ENCODE measurements at places on chromosomes 4 and X. TPM values are rescaled to one million over a fixed set of nuclear protein-coding genes. Genes with fewer than 3 reads are reported as not detected.
A peak's percentile ranks its signal among the peaks of the same experiment; 100 is the strongest.

DNA sequence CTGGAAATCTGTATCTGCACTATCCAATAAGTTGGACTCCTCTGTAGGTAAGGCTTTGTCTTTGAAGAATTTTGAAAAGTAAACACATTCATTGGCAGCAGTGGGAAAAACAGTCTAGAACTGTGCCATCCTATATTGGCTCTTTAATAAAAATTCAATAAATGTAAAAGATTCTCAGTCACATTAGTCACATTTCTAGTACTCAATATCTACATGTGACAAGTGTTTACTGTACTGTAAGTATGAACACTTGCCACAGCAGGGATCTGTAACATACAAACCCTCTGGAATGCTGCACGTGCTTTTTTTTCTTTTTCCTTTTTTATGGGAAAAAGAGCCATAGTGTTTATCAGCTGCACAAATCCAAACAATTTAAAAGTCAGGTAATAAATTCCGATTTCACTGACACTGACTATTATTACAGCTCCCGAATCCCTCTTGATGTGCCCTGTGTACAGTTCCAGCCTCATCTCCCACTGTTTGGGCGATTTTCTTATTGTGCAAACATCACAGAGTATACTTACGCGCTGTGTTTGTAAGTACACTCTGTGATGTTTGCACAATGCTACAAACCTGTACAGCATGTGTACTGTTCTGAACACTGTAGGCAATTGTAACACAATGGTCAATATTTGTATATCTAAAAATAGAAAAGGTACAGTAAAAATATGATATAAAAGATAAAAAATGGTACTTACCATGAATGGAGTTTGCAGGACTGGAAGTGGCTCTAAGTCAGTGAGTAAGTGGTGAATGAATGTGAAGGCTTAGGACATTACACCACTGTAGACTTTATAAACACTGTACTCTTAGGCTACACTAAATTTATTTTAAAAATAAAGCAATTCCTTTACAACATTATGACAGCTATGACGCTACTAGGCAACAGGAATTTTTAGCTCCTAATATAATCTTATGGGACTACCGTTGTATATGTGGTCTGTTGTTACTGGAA, 8.7 kb downstream of the PYURF start:
- H3K27me3 ChIP-seq, result no peaks in the 10 kb centered on the region
- DNase-seq, result no peak
- peaks cover 6% of the 10 kb centered on the region for H3K4me1 ChIP-seq
- H3K4me3 ChIP-seq, result no peak overlapping the region
- no peak overlapping the region for H3K27ac ChIP-seq

GRCh38 chr4:40514497-40514951, 115.1 kb downstream of the RBM47 start:
- no peaks in the 10 kb centered on the region for H3K27me3 ChIP-seq
- no peaks in the 10 kb centered on the region for H3K36me3 ChIP-seq
- H3K4me3 ChIP-seq, result peak overlapping the region; percentile 40
- peak; percentile 87 for DNase-seq
- peak overlapping the region; percentile 87 for H3K27ac ChIP-seq

DNA sequence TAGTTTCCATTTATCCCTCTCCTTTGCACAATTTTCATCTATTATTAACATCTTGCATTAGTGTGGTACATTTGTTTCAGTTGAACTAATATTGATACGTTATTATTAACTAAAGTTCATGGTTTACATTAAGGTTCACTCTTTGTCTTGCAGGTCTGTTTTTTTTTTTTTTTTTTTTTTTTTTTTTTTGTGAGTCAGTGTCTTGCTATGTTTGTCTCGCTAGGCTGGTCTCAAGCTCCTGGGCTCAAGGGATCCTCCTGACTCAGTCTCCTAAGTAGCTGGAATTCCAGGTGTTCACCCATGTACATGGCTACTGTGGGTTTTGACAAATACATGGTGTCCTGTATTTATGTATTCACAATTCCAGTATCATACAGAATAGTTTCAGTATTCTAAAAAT, 6.8 kb downstream of the TBC1D19 start:
- H3K4me1 ChIP-seq, result no peaks in the 10 kb centered on the region
- no peaks in the 10 kb centered on the region for H3K27me3 ChIP-seq
- no peak for DNase-seq
- H3K27ac ChIP-seq, result no peak overlapping the region
- no peaks in the 10 kb centered on the region for H3K36me3 ChIP-seq

- no peak overlapping the region for H3K27ac ChIP-seq
- no peaks in the 10 kb centered on the region for H3K27me3 ChIP-seq
- no peak overlapping the region for H3K4me3 ChIP-seq
- H3K36me3 ChIP-seq, result no peaks in the 10 kb centered on the region
- no peaks in the 10 kb centered on the region for H3K4me1 ChIP-seq
Observed at GRCh38 chr4:132267321-132267720, 881.8 kb upstream of the PCDH10 start.

- H3K27me3 ChIP-seq, result no peaks in the 10 kb centered on the region
- no peak for DNase-seq
- peaks cover 28% of the 10 kb centered on the region for H3K4me1 ChIP-seq
- no peak overlapping the region for H3K4me3 ChIP-seq
- H3K36me3 ChIP-seq, result no peaks in the 10 kb centered on the region
Observed at GRCh38 chrX:7112071-7112470, 35.4 kb upstream of the STS start.

- H3K27me3 ChIP-seq, result no peaks in the 10 kb centered on the region
- no peak overlapping the region for H3K4me3 ChIP-seq
- DNase-seq, result no peak
- H3K27ac ChIP-seq, result no peak overlapping the region
- no peaks in the 10 kb centered on the region for H3K36me3 ChIP-seq
- no peaks in the 10 kb centered on the region for H3K4me1 ChIP-seq
Observed at GRCh38 chr4:152831416-152831815, 51.7 kb downstream of the ARFIP1 start.

DNA sequence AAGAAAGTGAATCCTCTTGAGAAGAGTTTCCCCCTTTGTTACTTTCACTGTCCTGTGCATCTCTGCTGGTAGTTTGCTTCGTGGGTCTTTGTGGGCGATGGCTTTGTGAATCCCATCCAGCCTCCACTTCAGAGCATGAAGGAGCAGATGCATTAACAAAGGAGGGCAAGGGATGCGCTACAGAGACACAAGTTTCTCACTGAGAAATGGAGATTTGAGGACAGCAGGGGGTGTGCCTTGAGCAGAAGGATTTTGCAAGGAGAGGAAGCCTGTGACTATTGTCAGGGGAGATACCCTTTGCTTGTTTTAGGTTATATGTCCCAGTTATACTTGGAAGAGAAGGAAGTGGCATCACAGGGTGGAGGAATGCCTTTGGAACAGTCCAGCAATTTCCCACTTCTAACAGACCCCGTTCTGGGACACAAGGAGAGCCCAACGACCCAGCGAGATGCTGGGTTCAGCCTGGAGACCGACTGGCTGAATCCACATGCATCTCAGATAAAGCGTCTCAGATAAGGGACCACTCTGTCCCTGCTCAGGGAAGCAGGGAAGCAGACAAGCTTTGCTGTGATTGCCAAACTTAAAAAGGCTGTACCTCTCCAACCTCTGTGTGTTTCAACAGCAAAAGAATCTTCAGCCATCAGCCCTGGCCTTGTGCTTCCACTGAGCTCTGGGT, 314.6 kb upstream of the GATB start:
- H3K27me3 ChIP-seq, result no peaks in the 10 kb centered on the region
- H3K36me3 ChIP-seq, result no peaks in the 10 kb centered on the region
- no peak overlapping the region for H3K27ac ChIP-seq
- H3K4me1 ChIP-seq, result no peaks in the 10 kb centered on the region
- no peak for DNase-seq
- no peak overlapping the region for H3K4me3 ChIP-seq

DNA sequence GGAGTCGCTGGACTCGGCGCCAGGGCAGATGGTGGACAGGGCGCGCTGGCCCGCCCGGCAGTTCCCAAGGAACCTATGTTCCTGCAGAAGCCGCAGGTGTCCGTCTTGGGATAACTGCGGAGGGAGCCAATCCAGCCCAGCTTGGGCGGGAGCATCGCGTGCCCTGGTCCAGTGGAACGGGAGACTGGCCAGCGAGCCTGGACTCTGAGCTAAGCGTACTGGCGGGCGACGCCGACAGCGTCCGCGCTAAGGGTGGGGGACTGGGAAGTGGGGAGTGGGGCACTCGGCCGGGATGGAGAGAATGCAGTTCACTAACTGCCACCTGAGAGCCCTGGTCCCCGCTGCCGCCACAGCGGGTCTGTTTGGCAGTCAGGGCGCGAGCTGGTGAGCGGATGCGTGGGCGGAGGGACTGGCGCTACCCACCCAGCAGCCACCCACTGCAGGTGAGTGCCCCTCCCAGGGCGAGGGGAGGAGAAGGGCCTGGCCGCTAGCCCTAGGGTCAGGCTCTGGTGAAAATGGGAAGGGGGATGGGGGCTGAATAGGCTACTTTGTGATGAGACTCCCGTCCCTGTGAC, 1.3 kb upstream of the MAMLD1 start:
- DNase-seq, result no peak
- peaks cover 28% of the 10 kb centered on the region for H3K4me1 ChIP-seq
- no peak overlapping the region for H3K27ac ChIP-seq

DNA sequence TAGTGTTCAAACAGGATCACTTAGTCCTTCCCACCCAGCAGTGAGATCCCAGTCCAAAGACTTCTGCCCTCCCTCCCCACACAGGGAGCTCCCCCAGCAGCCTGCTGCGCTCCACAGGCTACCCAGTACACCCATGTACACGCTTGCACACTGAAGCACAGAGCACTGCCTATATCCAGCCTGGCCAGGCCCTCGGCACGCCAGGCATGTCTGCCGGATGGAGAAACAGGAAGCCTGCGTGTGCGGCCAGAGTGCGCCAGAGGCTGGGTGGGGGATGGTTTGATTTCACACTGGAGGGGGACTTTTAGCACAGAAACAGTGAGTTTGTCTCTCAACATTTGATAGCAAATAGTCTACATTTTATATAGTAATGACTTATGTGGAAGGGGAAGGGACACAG, 833.5 kb upstream of the IGFBP7 start:
- H3K27me3 ChIP-seq, result no peaks in the 10 kb centered on the region
- no peak overlapping the region for H3K4me3 ChIP-seq
- no peaks in the 10 kb centered on the region for H3K36me3 ChIP-seq

Gene MAGED4
- 1.1 TPM for total RNA-seq

Gene RPA4
- 1.1 TPM for total RNA-seq

Gene CT45A3
- total RNA-seq, result not detected

Gene FHIP1A
- total RNA-seq, result 52.9 TPM

Gene CXCL10
- total RNA-seq, result 3.0 TPM

Gene SLC25A31
- not detected for total RNA-seq
